Foreskin melanocyte (primary cell): ENCODE measurements at places on chromosomes 3 and 15.

GRCh38 chr3:11638495-11639358 lies 5.0 kb downstream of the VGLL4 start:
- peak; percentile 81 for DNase-seq

DNA sequence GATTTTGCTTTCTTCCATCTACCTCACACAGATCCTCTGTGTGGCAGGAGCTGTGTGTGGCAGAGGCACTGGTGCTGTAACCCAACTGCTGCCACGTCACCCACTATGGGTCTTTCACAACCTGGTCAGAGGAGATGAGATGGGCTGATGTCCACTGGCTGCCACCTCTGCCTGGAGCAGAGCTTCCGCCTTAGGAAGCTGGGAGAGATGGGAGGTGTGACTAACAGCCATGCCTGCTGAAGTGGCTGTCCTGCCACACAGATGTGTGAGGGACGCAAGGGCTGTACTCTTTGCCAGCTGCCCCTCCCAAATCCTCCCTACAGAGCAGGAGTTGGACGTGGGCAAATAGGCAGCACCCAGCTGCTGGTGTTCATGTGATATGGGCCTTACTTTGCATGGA lies 329.5 kb downstream of the GABRB3 start:
- no peak for DNase-seq

- DNase-seq: no peak
These were observed 175.3 kb downstream of the UACA start for GRCh38 chr15:70587896-70588567.

GRCh38 chr15:86615816-86616215 lies 536.1 kb downstream of the AGBL1 start:
- DNase-seq: no peak

GRCh38 chr15:90701048-90701447 lies 16.1 kb upstream of the BLM start:
- DNase-seq: no peak

- no peak for DNase-seq
These were observed 31.0 kb upstream of the PDE8A start for GRCh38 chr15:84950570-84951111.

- DNase-seq: peak; percentile 83
These were observed 122.2 kb downstream of the RTP4 start for GRCh38 chr3:187490366-187490765.

GRCh38 chr15:41988896-41989572 lies 16.7 kb upstream of the EHD4 start:
- DNase-seq: no peak

DNA sequence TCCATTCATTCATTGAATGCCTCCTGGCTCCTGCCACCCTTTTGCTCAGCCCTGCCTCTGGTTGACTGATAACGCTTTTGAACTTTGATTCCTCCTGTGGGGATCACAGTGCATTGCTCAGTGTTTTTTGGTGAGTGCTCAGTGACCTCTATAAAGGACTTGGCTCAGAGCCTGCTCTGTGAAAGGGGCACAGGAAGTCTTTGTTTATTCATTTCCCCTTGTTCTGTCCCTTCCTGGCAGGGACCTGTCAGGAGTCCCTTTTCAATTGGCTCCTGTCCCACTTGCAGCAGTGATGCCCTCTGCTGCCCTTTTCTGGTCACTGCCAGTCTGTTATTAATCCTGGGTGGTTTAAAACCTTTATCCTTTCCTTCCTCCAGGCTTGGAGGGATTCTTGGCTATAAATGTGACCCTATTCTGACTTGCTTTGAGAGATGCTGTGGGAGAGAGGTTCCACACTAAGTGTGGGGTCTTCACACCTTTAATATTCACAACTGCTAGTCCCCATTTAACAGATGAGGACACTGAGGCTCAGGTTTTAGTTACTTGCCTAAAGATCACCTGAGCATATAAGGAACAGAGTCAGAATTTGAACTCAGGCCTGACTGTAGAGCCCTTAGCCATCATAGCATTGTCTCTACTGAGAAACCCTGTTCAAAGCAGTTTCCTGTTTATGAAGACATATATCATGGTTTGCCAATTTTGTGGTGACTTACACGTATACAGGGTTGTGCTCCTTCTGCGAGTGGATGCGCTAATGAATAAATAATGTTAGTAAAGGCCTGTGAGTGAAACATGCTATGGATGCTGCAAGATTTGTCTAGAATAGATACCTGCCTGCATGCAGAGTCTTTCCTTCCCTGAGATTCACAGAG lies 23.2 kb upstream of the TATDN2 start:
- DNase-seq: peak; percentile 53

GRCh38 chr3:168251371-168251770 lies 155.6 kb upstream of the GOLIM4 start:
- no peak for DNase-seq

DNA sequence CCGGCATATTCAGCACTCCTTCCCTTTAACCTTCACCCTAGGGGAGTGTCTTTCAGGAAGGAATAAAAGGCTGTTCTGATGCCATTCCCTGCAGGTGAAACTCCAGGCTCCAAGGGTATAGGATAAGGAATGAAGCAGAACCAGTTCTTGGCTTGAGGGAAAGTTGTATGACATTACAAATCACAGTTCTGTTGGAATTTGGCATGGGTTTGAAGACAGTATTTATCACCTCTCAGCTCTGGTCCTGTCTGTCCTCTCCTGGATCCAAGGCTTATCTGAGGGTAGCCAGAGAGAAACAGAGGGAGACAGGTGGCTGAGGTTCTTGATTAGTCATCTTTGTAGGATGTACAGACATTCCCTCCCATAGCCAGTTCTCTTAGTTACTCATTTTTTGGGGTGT lies 37.1 kb downstream of the RAB11A start:
- no peak for DNase-seq

DNA sequence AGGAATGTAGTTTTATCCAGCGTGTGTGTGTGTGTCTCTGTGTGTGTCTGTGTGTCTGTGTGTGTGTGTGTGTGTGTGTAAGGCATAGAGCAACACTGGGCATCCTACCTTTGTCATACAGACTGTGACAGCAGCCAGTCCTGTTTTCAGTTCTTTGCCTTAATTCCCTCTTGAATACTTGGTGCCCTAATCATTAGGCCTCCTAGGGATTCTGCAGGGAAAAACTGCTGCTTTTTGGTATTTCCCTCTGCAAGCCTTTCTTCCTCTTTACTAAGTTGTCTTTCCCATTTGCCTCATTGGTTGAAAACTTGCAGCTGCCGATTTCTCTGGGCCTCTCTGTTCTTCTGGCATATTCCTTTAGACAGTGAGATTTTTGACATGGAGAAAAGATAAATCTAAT lies 9.2 kb downstream of the SLC25A36 start:
- DNase-seq: no peak

GRCh38 chr3:19013879-19014278 lies 134.4 kb upstream of the KCNH8 start:
- DNase-seq: no peak

GRCh38 chr3:154182975-154183374 lies 61.8 kb downstream of the ARHGEF26 start:
- DNase-seq: no peak

DNA sequence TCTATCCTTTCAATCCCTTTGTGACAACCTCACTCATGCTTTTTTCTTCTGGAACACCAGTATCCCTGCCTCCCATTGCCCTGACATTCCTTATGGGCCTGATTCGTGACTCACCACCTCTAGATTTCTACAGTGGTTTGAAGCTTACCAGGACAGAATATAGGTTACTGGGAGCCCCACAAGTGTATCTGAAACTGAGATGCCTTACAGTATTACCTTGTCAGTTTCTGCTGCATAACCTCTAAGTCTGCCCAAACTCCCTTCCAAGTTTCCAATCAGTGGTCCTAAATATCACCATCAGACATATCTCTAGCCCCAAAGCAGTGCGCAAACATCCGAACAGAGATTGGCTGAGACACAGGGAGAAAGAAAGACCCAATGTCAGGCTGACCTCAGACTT lies 5.6 kb downstream of the CPB1 start:
- DNase-seq: no peak

- no peak for DNase-seq
These were observed 7.1 kb downstream of the RAF1 start for GRCh38 chr3:12656850-12657249.

GRCh38 chr3:38374221-38374620 lies 27.6 kb downstream of the XYLB start:
- no peak for DNase-seq
